ENCODE measurements at places on chromosomes 1 and 21. TPM values are rescaled to one million over a fixed set of nuclear protein-coding genes. Genes with fewer than 3 reads are reported as not detected.

Gene B3GALT5
- not detected for total RNA-seq

Gene AKIRIN1
- total RNA-seq: 32.8 TPM

Gene GJC2
- total RNA-seq: 2.0 TPM

Gene KMO
- total RNA-seq: not detected

Gene LHX8
- not detected for total RNA-seq

Gene TMEM82
- not detected for total RNA-seq

Gene CD1B
- not detected for total RNA-seq

Gene LCE3D
- total RNA-seq: not detected

Gene KRTAP13-4
- total RNA-seq: not detected

Gene RPS27
- 2,665 TPM for total RNA-seq

Gene PPFIA4
- total RNA-seq: 10.0 TPM

Gene DMRTA2
- 0.18 TPM for total RNA-seq
